ENCODE measurements at places on chromosomes 5 and 9.

GRCh38 chr5:138491669-138492559 is 26.6 kb downstream of the EGR1 start:
- DNase-seq: peak; percentile 94

GRCh38 chr9:86594724-86595123 is 240.5 kb upstream of the TUT7 start:
- no peak for DNase-seq

DNA sequence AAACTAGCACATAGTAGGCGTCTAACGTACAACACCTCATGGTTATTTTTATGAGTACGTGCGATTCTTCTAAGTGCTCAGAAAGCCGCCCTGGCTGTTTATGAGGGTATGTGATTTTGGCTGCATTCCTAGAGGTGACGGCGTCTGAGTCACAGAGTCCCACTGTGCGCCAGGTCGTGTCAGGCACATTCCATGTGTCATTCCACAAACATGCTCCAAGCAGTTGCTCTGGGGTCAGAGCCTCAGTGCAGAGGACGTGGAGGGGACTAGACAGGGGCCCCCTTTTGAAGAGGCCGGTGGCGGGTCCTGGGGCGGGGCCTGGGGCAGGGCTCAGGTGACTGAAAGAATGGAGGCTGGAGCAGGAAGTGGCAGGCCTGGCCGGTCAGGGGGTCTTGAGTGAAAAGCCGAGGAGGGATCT is 51.9 kb downstream of the NEK6 start:
- no peak for DNase-seq

GRCh38 chr5:79546782-79547428 is 33.0 kb upstream of the HOMER1 start:
- no peak for DNase-seq

DNA sequence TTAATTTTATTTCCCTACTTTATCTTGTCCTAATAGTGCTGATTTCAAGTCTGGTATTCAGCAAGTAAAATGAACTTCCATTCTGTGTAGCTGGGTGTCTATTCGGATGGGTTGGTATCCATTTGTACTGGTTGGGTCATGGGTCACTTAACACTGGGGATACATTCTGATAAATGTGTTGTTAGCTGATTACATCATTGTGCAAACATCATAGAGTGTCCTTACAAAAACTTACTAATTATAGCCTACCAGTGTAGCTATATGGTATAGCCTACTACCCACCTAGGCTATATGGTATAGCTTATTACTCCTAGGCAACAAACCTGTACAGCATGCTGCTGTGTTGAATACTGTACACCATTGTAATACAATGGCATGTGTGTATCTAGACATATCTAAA is 1373.7 kb upstream of the DMAC1 start:
- DNase-seq: no peak

DNA sequence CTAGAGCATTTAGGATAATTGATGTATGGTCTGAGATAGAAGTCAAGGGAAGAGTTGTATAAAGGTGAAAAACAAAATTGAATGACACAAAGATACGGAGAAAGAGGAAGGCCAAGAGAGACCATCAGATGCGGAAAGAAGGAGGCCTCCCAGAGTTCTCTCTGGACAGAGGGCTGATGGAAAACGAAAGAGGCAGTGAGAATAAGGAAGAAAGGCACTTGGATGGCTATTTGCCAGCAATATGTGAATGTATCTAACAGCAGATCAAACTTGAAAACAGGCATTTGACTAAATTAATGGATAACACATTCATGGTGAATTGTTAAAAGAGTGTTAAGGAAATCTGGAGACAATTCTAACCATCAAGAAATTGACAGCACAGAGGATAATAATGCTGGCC is 2.4 kb upstream of the DOCK8 start:
- DNase-seq: no peak

- peak; percentile 51 for DNase-seq
Measured at GRCh38 chr5:11588803-11589202, 315.4 kb downstream of the CTNND2 start.

DNA sequence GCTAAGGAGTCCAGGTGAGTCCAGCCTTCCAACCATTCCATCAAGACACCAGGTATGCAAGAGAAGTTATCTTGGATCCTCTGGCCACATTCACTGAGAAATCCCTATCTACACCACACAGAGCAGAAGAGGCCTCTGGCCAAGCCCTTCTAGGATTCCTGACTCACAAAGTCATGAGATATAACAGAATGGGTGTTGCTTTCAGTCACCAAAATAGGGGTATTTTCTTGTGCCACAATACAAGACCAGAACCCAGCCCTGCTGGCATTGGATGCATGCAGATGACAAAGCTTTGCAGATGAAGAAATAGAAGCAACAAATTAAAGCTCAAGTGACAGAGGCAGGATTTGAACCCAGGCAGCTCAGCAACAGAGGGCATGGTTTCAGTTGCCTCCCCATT is 73.5 kb downstream of the PTPN3 start:
- no peak for DNase-seq

- no peak for DNase-seq
Measured at GRCh38 chr9:107665057-107665456, 175.5 kb upstream of the KLF4 start.

- DNase-seq: no peak
Measured at GRCh38 chr5:134289509-134290113, 63.7 kb upstream of the PPP2CA start.

DNA sequence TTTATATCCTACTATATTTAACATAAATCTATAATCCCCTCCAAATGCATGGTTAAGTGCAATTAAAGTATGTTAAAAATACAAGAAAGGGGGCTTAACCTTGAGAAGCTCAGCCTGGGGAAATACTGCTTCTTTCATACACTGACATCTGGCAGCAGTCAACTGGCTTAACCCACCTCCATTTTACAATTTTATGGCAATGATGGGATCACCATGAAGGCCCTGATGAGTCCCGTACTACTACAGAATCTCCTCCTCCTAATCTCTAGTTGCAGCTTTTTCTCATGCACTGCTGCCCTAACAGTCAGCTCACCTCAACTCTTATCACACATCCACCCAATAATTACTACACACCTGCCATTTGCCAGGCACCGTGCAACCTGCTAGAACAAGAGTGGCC is 40.9 kb downstream of the ZNF608 start:
- DNase-seq: no peak

GRCh38 chr9:93207326-93207814 is 23.4 kb downstream of the WNK2 start:
- peak; percentile 83 for DNase-seq

DNA sequence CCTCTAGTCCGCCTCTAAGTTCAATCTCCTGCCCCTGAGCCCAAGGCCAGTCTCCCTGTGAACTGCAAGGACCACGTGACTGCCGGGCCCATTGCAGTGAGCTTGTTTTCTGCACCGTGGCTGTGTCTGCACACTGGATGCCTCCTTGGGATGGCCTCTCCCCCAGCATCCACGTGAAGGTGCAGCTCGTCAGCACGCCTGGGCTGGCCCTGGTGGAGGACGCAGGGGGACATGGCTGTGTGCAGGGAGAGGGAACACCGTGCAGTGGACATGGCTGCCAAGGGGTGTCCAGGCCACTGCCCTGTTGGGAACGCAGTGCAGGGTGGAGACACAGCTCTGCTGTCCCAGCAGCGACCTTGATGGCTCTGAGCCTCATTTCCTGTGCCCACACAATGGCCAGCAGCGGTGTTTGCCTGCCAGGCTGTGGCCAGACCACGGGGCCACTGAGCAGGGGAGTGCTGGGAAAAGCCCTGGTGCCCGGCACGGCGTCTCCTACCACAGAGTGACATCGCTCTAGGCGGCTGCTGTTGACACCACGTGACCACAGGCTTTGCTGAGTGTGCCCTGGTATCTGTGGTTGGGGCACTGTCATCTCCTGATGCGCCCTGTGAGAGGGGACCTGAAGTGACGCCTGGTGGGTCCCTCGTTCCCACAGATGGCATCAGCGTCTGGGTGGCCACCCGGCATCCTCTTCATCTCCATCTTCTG is 26.9 kb upstream of the EXOC3 start:
- no peak for DNase-seq

- no peak for DNase-seq
Measured at GRCh38 chr5:157029457-157029856, 29.5 kb downstream of the HAVCR1 start.
